ENCODE measurements at places on chromosomes 13 and 19. TPM values are rescaled to one million over a fixed set of nuclear protein-coding genes. Genes with fewer than 3 reads are reported as not detected.

The PODNL1 gene
- 0.69 TPM for total RNA-seq

The ZNF677 gene
- total RNA-seq, result 16.2 TPM

The DACH1 gene
- 1.5 TPM for total RNA-seq

The FCAR gene
- total RNA-seq, result not detected

The SOX1 gene
- total RNA-seq, result under 0.01 TPM

The DLEU7 gene
- total RNA-seq, result 0.42 TPM

The ZNF556 gene
- total RNA-seq, result 0.42 TPM

DNA sequence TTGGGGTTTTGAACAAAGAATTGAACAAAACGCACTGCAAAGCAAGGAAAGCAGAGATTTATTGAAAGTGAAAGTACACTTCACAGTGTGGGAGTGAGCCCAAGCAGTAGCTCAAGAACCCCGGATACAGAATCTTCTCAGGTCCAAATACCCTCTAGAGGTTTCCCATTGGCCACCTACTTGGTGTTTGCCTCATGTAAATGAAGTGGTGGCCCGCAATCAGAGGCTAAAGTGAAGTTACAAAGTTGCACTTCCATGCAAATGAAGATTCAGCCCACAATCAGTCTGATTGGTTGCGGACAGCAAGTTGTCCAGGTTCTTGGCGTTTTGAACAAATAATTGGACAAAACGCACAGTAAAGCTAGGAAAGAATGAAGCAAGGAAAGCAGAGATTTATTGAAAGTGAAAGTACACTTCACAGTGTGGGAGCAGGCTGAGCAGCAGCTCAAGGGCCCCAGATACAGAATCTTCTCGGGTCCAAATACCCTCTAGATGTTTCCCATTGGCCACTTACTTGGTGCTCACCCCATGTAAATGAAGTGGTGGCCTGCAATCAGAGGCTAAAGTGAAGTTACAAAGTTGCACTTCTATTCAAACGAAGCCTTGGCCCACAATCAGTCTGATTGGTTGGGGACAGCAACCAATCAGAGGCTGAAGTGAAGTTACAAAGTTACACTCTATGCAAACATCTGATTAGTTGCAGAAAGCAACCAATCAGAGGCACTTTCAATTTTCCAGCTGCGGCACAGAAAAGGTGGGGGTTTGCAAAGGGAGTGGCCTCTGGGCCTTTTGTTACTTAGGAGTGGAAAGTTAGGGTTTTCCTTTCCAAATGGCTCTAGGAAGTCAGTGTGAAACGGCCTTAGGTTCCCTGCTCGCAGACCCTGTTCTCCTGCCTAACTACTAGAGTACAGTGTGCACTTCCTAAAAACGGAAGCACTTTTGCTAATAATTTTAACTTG lies 4.8 kb upstream of the TM9SF2 start:
- no peak for DNase-seq

DNA sequence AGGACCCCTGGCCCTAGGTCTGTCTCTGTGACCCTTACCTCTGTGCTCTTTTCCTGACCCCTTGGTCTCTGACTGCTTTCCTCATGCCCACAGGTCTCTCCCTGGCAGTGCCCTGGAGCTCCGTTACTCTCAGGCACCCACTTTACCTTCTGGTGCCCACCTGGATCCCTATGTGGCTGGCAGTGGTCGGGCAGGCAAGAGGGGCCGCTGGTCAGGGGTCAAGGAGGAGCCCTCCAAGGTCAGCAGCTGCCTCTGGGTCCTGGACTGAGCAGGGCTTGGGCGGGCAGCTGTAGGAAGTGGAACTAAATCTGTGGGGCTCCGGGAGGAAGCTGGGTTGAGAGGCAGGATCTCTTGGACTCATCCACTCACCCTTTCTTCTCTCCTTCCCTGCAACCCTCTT lies 16.3 kb downstream of the PPFIA3 start:
- no peak for DNase-seq

DNA sequence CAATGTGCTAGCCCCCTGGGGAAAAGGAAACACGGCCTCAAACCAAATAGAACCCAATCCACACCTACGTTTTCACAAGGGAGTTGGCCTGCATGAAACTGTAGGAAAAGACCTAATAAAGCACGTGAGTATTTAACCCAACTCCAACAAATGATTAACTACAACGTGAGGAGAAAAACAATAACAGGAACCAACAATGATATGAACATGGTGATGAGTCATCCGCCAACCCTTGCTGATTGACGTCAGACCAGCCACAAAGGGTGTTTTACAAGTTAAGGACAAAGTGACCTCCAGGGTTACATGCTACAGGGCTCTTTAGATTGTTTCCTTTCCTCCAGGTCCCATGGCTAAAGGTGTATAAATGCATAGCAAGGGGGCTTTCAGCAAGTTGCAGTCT lies 460.5 kb downstream of the COG6 start:
- DNase-seq, result no peak

DNA sequence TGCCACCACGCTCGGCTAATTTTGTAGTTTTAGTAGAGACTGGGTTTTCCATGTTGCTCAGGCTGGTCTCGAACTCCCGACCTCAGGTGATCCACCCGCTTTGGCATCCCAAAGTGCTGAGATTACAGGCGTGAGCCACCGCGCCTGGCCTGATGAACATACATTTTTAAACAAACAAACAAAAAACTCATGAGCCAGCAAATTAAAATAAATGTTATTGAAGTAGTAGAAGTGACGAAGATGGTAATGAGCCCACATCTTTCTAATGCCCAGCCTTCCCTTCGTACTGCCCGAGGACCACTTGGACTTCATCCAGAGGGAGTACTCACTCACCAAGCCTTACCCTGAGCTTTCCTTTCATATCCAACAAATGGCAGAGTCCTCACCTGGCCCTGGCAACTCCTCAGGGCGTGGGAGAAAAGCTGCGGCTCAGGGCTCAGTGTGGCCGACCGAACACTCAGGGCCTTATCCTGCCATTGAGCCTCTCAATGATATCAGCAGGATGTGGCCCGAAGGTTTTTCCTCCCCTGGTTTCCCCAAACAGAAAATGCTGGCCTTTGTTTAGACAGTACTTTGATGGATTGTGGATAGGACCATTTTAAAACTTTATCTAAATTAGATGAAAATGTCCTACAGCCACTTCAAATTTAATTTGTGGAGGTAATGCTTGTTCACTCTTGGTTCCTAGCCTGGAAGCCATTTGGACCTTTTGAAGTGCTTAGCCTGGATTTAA lies 22.8 kb upstream of the ABCC4 start:
- no peak for DNase-seq

- no peak for DNase-seq
These were observed 549.5 kb upstream of the ARGLU1 start for GRCh38 chr13:107117327-107118012.

DNA sequence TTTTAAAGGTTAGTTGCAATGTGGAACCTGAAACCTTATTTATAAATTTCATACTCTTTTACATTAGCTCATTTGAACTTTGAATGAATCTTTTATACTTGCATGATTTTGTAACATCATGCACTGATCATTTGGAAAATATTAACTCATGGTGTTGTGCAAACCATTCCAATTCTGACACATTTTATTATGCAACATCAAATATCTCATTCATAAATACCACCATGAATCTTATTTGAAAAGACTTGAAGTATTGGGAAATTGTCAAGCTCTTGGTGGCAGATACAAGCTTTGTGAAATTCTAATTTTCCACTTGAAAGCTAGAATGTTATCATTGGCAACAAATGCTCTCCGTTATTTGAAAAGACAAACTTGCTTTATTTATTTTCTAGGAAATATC lies 379.9 kb upstream of the PCDH20 start:
- no peak for DNase-seq

- DNase-seq, result no peak
These were observed 14.7 kb upstream of the DHDH start for GRCh38 chr19:48918801-48919247.

GRCh38 chr19:5000120-5000611 lies 31.3 kb downstream of the KDM4B start:
- no peak for DNase-seq

DNA sequence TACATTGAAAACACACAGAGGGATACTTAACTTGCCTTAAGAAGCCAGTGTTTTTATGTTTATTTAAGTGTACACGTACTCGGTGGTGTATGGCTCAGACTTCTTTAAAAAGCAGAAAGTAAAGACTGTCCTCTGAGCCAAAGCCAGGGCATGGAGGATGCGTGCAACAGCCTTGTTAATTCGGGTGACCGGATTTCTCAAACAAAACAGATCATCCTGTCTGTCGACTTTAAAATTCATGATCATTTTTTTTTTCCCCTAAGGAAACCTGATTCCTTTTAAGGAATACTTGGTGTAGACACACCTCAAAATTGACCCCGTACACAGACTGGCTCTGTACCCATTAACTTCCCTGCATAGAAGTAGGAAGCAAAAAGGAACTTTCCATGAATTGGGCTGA lies 124.7 kb upstream of the RNF113B start:
- DNase-seq, result no peak

DNA sequence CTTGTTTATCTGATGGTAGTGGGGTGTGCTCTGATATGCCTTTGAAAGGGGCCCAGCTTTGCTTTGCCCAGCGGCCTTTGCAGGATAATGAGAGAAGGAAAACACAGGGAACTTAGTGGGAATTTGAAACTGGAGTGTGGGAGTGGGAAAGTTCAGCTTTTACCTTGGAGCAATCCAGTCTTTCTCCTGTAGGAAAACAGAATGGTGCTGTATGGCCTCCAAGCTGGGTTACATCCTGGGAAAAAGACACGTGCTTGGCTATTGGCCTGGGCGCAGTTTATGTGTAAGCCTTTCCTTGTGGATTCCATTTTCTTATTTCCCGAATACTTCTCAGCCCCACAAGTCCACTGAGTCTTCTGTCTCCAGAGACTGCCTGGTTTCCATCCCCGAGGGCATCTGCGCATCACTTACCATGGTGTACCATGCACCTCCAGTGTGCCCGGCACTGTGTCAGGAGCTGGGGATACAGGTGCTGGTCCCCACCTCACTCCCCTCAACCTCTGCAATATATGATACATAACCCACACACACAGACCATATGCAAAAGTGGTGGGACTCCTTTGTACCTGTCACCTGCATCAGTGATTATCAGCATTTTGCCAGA lies 31.5 kb downstream of the ACTN4 start:
- DNase-seq, result no peak

DNA sequence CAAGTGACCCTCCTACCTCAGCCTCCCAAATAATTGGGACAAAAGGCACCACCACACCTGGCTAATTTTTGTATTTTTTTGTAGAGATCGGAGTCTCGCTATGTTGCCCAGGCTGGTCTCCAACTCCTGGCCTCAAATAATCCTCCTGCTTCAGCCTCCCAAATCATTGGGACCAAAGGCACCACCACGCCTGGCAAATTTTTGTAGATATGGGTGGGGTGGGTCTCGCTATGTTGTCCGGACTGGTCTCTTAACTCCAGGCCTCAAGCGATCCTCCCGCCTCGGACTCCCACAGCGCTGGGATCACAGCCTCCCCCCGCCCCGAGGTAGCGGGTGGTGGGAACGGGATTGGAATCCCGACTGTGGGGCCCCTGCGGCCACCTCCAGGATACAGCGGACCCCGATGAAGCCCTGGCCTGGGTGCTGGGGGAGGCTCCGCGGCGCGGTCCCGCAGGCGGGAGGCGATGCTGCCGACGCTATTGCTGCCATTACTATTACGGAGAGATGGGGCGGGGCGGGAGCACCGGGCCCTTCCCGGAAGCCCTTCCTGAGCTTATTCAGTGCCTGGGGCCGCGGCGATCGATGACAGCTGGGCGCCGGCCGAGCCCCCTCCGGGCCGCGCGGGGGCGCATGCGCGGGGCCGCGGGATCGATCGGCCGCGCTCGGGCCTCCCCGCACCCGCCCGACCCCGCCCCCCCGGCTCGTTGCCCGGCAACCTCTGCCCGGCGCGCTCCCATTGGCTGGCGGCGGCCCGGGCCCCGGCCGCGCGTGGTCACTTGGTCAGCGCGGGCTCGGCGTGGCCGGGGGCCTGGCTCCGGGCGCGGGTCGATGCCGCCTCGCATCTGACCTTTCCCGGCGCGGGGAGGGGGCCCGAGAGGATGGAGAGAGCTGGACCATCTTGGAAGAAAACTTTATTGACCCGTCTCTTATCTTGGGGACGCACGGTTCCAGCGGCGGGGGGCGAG lies 27.9 kb upstream of the ONECUT3 start:
- no peak for DNase-seq

GRCh38 chr19:17406887-17407196 lies 1.4 kb upstream of the BST2 start:
- DNase-seq, result no peak

- DNase-seq, result peak; percentile 75
These were observed 18.4 kb downstream of the TEX29 start for GRCh38 chr13:111338841-111339240.

DNA sequence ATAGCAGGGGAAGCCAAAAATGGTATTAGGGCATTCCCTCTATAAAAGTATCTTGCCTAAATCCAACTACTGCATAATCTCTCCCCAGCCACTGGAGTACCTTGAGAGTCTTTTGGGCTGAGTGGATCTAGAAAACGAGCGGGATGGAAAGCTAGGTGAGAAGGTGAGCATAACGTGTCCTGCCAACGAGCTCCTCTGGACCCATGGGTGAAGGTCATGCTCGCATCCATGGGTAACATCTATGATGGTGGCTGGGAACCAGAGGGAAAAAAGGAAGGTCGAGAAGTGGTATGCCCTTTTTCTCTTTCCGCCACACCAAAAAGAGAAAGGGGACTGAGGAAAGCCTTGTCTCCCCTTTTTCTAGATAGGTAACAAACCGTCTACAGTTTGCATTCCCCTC lies 63.0 kb downstream of the ZNF208 start:
- no peak for DNase-seq

- DNase-seq, result no peak
These were observed 4.2 kb upstream of the PAFAH1B3 start for GRCh38 chr19:42306646-42307045.

- DNase-seq, result no peak
These were observed 54.0 kb upstream of the C13orf46 start for GRCh38 chr13:114027826-114028225.

DNA sequence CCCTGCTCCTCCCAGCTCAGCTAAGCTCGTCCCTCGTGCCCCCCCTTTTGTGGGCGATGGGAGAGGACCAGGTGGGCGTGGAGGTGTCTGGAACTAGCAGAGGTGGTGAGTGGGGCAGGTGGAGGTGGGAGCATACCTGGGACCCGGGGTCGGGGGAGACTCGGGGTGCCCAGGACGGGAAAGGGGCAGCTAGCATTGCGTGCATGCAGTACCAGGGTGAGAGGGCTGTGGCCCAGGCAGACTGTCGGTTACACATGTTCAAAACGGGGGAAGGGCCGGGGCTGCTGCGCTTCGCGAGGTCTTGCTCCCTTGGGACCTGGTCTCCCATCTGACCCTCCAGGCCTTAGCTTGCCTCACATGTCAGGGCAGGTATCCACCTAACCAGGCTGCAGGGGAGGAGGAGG lies 9.1 kb downstream of the TLE5 start:
- no peak for DNase-seq

DNA sequence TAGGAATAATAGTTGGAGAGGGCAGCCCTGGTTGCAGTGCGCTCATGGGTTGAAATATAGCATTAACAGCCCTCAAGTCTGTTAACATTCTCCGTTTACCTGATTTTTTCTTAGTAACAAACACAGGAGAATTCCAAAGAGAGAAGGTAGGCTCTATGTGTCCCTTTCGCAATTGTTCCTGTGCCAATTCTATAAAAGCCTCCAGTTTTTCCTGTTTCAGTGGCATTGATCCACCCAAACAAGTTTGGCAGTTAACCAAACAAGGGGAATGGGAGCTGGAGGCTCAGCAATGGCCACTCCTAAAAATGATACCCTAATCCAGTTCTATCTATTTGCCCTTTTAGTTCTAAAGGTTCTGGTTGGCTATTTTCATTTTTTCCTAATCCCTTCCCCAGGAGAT lies 151.6 kb downstream of the ZNF486 start:
- no peak for DNase-seq

All from esophagus muscularis mucosa (tissue), 4 donors.